ENCODE measurements at places on chromosomes 6 and 20.

DNA sequence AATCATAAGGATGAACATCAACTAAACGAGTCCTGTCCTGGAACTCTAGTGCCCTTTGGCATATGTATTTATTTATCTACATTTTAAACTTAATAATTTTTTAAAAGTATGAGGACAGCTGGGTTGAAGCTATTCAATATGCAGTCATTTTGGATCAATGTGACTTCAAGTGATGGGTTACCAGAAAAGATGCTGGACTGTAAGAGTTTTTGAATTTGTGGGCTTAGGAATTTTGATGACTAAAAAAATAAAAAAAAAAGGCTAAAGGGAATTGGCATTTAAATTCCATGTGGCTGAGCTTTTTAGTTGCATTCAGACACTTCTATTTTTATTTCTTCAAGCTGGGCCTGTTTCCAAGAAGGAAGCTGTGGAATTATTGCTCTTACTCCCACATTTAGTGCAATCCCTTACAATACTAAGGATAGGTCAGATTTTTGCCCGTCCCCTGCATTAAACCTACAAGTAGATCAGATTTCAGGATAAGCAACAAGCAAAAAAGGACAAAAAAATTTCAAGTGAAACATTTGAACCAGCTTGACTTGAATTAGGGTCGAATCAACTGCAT lies 704.2 kb upstream of the CITED2 start:
- no peak for DNase-seq

- DNase-seq: no peak
These were observed 246.1 kb downstream of the SMOC2 start for GRCh38 chr6:168686831-168687730.

- no peak for DNase-seq
These were observed 21.0 kb downstream of the PPARD start for GRCh38 chr6:35363293-35363750.

DNA sequence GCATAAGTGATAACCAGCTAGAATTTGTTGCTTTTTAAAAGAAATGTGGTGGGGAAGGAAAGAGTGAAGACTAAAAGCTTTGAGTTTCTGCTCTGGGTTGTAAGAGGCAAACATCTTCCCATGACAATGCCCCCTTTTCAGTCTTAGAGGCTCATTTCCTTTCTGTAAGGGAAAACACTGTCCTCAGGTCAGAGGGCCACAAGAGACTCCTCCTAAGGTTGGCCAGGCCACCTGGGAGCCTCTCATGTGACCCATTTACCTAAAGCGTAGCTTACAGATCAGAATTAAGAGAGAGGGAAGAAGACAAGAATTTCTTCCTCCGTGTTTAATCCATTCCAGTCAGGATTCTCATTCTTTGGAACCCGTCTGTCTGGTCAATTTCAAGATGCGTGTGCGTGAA lies 220.4 kb upstream of the HEY2 start:
- no peak for DNase-seq

DNA sequence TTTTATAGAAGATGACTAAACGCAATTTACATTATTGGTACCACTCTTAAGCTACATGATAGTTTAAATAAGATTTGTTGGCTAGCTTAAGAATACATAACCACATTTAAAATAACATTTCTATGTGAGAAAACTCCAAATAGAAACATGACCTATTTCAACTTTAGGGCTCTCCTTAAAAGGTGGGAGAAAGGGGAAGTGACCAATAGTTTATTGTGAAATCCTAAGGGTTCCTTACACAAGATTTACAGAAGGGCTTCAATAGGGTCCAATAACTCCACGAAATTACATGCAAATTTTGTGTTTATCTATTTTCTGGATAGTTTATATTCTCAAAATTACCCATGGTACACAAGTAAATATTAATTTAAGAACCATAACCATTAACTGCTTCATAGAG lies 91.6 kb upstream of the DST start:
- DNase-seq: no peak

GRCh38 chr6:159979136-159979874 lies 10.4 kb downstream of the IGF2R start:
- DNase-seq: peak; percentile 46

- no peak for DNase-seq
These were observed 47.5 kb upstream of the NHSL1 start for GRCh38 chr6:138546733-138547185.

- DNase-seq: no peak
These were observed 187.7 kb downstream of the NFATC2 start for GRCh38 chr20:51354769-51355319.
